Spleen (tissue), 13 donors: ENCODE measurements at places on chromosomes 1 and 21. TPM values are rescaled to one million over a fixed set of nuclear protein-coding genes. Genes with fewer than 3 reads are reported as not detected.

DNA sequence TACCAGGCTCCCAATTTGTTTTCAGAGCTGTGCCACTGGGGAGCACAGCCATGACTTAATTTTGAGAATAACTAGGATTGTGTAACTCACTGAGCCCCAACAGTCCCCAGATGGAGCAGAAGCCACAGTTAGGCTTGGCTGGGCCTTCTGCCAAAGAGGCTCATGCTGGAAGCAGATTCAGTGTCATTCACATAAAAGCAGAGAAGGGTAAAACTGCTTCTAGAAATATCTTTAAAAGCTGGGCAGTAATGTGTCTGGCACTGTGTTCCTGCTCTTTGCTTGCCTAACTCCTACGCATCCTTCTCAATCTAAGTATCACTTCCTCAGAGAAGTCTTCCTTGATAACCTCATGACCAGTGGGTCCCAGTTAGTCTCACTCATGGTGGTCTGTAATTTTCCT, 20.3 kb downstream of the STK40 start:
- H3K4me1 ChIP-seq = peaks cover 27% of the 10 kb centered on the region
- peak overlapping the region; percentile 97 for H3K27ac ChIP-seq
- peaks cover 9% of the 10 kb centered on the region for H3K36me3 ChIP-seq
- H3K4me3 ChIP-seq = peak overlapping the region; percentile 54

- H3K4me3 ChIP-seq = peak overlapping the region; percentile 86
- DNase-seq = no peak
- peaks cover 7% of the 10 kb centered on the region for H3K4me1 ChIP-seq
- H3K36me3 ChIP-seq = no peaks in the 10 kb centered on the region
- H3K27me3 ChIP-seq = no peaks in the 10 kb centered on the region
- H3K27ac ChIP-seq = peak overlapping the region; percentile 94
Observed at GRCh38 chr1:167554028-167554779, 642 bp upstream of the CREG1 start.

The TSPAN2 gene
- polyA plus RNA-seq = 1.6 TPM

The RHD gene
- polyA plus RNA-seq = 0.10 TPM

The S100A2 gene
- 0.61 TPM for polyA plus RNA-seq

DNA sequence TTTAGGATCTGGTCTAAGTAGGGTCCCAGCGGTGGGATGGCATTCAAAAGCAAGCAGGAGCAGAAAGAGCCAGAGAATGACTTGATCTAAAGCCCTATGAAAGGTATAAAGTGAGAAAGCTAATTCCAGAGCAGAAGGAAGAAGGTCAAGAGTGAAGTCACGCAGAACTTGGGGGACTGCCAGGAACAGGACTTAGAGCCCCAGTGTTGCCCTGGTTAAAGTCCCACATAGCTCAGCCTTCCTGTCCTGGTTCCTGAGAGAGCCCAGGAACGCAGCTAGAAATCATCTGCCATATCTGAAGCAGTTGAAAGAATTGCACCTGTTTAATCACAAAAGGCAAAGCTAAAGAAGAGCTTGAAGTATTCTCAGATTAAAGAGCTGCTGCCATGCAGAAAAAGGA, 160.6 kb upstream of the ATP1B1 start:
- no peaks in the 10 kb centered on the region for H3K4me1 ChIP-seq
- DNase-seq = no peak
- H3K27me3 ChIP-seq = no peaks in the 10 kb centered on the region
- no peak overlapping the region for H3K27ac ChIP-seq
- no peak overlapping the region for H3K4me3 ChIP-seq
- no peaks in the 10 kb centered on the region for H3K36me3 ChIP-seq

DNA sequence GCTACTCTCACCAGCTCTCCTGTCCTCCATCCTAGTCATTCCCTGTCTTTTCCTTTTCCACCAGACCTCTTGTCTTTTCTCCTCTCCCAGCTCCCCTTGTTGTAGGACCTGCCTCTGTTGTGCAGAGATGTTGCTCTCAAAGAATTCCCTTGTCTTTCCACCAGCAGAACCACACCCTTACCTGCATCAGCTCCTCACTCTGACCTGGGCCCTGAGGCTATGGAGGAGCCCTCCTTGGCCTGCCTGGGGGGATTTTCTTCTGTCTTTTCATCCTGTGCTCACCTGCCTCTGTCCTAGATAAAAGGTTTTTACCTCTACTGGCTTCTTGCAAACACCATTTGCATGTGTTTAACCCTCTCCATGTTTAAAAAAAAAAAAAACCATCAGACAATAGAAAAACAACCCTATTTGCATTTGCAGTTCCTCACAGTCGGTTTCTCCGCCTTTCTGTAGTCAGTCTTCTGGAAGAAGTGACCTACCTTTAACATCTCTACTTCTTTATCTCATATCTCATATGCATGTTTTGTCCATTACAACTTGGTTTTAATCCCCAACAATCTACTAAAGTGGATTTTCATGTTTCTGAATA, 12.1 kb downstream of the FCRL5 start:
- H3K4me1 ChIP-seq = no peaks in the 10 kb centered on the region
- no peaks in the 10 kb centered on the region for H3K36me3 ChIP-seq
- DNase-seq = no peak
- no peak overlapping the region for H3K27ac ChIP-seq
- H3K27me3 ChIP-seq = no peaks in the 10 kb centered on the region

- H3K4me1 ChIP-seq = no peaks in the 10 kb centered on the region
- H3K27ac ChIP-seq = no peak overlapping the region
- no peaks in the 10 kb centered on the region for H3K36me3 ChIP-seq
- DNase-seq = no peak
Observed at GRCh38 chr1:73803380-73803779, 394.6 kb downstream of the LRRIQ3 start.
